Head of caudate nucleus (tissue), 42 donors: ENCODE measurements at places on chromosomes 1 and 21.

DNA sequence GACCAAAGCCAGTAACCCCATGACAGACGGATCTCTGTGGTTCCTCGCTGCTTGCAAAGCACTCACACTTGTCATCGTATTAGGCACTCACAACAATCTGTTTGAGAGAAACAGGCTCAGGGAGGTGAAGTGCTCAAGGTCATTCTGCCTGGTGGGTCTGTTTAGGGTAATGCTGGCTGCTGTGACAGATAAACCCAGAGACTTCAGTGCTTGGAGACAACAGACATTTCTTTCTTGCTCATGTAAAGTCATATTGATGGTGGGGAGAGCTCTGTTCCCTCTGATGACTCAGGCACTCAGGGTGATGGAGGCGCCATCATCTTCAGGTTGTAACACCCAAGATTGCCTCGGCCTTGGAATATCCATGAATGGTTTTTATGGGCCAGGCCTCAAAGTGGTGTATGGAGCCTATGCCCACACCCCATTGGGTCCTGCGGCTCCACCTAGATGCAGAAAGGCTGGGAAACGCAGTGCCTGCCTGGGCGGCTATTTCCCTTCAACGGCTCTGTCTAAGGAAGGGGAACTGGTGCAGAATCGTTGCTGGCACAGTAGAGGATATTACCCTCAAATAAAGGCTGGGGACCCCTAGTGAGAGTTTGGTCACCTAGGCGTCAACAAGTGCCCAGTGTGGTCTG, 71.6 kb upstream of the SELENON start:
- no peak for DNase-seq

DNA sequence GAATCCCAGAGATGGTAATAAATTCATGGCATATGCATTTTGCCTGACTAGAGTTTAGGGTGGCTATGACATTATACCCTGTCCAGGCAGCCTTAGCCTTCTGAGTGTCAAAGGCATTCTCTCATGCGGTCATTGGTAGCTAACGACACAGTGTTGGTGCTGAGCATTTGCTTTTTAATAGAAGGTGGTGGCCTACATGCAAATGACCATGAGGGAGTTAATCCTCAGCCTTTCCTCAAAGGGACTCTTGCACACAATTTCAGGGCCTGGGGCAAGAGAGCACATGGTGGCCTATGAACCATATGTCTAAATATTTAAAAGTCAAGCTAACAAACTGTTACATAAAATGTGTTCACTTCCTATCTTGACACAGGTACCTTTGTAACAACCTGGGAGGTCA, 30.9 kb upstream of the KCNA10 start:
- DNase-seq, result no peak

- no peak for DNase-seq
These were observed 2.8 kb downstream of the TARBP1 start for GRCh38 chr1:234476172-234476571.

GRCh38 chr1:206709322-206709721, 24.6 kb downstream of the MAPKAPK2 start:
- DNase-seq, result no peak

DNA sequence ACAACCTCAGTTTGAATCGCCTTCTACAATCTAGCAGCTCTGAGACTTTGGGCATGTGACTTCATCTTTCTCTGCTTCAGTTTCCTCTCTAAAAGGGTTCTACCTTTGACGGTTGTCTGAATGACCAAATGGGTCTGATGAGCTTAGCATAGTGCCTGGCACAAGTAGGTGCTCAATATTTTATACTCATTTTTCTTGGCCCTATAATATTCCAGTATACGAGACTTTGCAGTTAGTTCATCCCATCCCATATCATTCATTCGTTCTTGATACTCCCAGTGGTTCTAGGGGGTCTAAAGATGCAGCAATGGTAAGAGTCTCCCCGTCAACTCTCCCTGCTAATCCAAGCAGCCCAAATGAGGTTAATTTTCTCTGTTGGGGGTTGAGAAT, 67.6 kb downstream of the ALPL start:
- DNase-seq, result no peak

GRCh38 chr1:18010945-18011344, 96.7 kb upstream of the IGSF21 start:
- DNase-seq, result no peak

GRCh38 chr21:42387164-42387563, 8.7 kb downstream of the TMPRSS3 start:
- no peak for DNase-seq

DNA sequence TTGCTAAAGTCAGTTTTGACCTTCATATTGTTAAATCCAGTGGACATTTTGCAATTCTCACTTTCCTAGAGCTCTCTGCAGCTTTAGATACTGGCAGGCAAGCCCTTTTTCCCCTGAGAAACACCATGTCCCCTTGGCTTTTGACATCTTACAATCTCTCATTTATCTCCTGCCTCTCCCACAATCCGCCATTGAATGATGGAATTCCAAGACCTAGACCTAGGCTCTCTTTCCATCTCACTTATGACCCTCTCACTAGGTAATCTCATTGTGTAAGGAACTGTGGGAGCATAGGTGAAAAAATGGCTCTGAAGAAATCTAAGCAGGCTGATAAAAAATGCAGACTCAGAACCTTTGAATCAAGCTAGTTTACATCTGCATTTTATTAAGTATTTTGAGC, 2.0 kb downstream of the KYAT3 start:
- no peak for DNase-seq

- no peak for DNase-seq
These were observed 2.6 kb downstream of the EFHD2 start for GRCh38 chr1:15412175-15412800.

DNA sequence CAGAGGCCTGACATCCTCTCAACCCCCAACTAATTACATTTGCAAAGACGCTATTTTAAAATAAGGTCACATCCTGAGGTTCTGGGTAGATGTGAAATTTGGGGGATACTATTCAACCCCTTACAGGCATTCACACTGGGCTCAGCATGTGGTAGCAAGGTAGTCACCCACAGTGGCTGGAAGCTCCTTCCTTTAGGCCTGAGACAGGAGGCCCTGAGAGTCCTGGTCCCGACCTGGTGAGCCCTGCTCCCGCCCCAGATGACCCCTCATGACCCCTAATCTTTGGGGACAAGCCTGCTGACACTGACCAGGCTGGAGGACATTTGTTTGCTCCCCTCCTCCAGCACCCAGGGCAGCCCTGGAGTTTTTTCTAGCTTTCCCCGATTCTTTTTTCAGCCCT, 225.9 kb downstream of the DYRK1A start:
- no peak for DNase-seq

DNA sequence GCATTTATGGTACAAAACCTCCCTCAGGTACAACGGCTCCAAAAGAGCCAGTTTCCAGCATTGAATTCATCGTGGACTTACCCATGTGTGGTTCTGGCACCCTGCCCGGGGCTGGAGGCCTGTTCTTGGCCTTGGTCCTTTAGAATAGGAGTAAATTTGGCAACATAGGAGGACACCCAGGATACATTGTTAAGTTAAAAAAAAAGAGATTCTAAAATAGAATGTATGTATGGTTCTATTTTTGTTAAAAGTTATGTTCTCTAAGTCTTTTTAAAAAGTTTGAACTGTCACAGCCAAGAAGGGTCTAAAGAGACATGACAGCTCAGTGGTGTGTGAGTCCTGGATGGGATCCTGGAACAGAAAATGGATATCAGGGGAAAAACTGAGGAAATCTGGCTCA, 25.9 kb downstream of the EPHX1 start:
- no peak for DNase-seq

DNA sequence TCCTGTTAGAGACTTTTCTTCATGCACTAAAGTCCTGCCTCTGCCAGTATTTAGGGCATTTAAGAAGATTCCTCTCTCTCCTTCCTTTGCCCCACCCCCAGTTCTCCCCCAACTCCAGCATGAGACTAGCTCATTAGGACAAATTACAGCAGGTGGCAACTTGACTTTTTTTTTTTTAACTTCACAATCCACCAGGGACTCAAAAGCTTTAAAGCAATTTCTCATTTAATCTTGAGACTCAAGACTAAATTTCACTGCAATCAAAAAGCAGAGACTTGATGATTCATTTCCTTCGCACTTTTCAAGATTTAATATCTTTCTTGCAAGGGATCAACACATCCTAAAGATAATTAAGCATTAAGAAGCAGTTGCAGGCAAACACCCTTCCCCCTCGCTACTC, 74.9 kb downstream of the WLS start:
- DNase-seq, result no peak

DNA sequence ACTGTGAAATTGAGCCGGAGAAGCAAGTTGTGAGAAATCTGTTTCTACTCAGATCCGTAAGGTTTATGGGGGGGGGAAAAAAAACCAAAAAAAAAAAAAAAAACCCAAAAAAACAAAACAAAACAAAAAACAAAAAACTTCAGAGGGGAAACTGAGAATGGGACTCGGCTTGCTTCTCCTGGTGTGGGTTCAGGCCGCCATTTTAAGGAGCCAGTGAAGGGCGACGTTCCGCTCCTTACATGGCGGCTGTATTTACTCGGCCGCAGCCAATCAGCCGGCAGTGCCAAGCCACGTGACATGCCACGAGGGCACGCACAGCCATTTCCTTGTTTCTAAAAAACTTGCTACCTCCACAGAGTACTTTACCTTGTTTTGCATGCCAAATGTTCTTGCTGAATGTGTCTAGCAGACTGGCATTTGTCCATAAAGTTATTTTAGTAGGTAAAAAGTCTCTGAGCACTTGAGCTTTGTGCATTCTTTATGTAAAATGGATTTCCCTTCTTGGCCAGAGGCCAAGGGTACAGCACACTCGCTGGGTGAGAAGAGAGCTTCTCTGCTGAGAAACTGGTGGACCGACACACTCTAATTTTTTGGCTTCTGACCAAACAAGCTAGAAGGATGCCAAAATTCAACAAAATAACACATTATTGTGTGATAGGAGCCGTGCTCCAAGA, 101.8 kb downstream of the NFIA start:
- DNase-seq, result peak; percentile 95

DNA sequence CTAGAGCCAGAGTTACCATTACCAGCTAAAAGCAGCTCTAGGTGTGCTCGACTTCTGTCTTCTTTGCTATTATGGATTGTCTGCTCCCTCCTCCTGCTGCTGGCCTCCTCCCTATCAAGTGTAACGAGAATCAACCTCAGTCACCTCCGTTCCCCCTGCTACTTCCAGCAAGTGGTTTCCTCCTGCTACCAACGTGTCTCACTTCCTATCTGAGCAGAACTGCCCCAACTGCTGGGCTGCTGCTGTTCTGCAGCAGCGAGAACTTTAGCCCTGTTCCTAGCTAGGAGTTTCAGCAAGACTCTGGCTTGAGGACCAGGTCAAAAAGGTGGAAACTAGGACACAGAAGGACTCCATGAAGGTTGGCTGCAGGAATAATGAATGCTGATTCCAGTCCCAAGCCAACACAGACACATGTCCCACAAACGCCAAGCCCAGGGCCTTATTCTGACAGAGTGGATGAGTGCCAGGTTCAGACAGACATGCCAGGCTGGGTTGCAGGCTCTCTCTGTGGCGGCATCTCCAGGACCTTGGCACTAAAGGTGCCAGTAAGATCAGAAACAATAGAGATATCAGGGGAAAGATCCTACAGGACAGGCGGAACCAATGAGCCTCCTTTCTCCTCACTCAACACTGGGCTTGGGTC, 46.9 kb downstream of the CD34 start:
- DNase-seq, result no peak

- DNase-seq, result no peak
These were observed 3.5 kb downstream of the LRP8 start for GRCh38 chr1:53324321-53324720.

DNA sequence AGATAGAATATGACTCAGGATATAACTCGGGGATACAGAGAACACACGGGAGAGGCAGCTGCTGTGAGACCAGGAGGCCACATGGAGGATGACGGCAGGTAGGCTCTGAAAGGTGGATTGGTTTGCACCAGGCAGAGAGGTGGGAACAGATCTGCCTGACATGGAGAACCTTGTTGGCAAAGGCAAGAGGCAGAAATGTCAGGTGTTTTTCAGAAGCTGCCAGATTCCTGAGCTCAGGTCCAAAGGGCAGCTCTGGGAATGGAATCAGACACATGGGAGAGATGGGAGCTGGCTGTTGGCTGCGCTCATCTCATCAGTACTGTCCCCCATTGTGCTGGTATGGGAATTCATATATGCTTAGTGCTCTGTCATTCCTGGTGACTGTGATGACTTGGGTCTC, 19.2 kb downstream of the SYT6 start:
- no peak for DNase-seq

- no peak for DNase-seq
These were observed 20.5 kb upstream of the LPAR3 start for GRCh38 chr1:84913555-84913892.

DNA sequence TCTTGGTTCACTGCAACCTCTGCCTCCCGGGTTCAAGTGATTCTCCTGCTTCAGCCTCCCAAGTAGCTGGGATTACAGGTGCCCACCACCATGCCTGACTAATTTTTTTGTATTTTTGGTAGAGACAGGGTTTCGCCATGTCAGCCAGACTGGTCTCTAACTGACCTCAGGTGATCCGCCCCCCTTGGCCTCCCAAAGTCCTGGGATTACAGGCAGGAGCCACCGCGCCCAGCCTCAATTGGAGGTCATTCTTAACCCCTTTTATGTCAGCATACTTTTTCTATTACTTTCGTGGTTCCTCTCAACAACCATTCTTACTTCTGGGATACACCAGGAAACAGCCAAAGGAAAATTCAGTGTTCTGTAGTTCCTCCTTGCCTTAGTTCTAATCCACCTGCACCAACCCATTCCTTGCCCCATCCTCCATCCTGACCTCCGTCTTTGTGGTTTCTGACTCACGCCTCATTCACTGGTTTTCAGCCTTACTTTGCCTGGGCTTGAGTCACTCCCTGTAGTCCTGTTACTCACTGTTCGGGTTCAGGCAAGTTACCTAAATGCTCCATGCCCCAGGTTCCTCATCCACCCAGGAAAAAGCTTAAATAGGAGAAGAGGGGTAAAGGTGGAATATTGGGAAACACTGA, 12.9 kb upstream of the BCL10 start:
- no peak for DNase-seq

- DNase-seq, result no peak
These were observed 48.3 kb upstream of the LAMC2 start for GRCh38 chr1:183137782-183138181.

GRCh38 chr1:87030740-87031690, 116.6 kb downstream of the HS2ST1 start:
- no peak for DNase-seq

DNA sequence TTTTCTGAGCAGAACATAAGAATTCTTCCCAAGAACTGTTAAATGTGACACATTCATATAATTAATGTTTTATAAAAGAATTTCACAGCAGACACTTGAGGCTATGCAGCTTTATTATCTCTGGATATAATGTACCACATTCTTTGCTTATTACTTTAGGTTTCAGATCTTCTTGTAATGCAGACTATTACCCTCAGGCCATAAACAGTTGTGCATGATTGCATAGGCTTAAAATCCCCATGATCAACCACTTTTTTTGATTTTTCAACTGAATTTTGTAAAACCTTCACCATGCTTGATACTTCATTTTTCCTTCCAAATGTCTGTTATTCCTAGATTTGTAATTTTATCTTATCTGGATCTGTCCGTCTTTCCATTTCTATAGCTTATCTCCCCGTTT, 1355.7 kb downstream of the BRINP3 start:
- DNase-seq, result no peak

- DNase-seq, result no peak
These were observed 17.5 kb upstream of the VSIG8 start for GRCh38 chr1:159879977-159880376.
